ENCODE measurements at places on chromosomes 7 and 10.

DNA sequence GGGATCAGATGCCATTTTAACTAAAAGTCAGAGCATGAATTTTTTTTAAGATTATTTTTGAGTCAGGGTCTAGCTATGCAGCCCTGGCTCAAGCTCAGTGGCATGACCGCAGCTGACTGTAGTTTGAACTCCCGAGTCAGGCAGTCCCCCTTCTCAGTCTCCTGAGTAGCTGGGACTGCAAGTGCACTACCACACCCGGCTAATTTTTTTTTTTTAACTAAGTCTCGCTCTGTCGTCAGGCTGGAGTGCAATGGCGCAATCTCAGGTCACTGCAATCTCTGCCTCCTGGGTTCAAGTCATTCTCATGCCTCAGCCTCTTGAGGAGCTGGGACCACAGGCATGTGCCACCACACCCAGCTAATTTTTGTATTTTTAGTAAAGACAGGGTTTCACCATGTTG is 7.8 kb downstream of the TAS2R41 start:
- no peak for DNase-seq

GRCh38 chr7:152522571-152523067 is 86.8 kb upstream of the KMT2C start:
- peak; percentile 16 for DNase-seq

DNA sequence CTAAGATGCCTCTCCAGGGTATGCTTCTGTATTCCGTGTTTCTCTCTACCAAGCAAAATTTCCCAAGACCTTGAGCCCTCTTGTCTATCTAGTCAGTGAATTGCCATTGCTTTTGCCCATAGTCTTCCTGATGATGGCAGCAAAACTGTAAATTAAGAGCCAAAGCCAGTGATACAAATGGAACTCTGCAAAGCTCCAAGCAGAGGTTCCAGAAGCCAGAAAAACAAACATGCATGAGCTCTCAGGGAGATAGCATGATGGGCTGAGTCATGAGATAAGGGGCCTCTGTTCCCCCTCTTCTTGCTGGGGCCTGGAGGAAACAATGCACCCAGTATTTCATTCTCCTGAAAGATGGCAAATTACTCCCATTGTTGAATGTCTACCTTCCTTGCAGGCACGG is 24.7 kb downstream of the LSMEM1 start:
- DNase-seq: no peak

DNA sequence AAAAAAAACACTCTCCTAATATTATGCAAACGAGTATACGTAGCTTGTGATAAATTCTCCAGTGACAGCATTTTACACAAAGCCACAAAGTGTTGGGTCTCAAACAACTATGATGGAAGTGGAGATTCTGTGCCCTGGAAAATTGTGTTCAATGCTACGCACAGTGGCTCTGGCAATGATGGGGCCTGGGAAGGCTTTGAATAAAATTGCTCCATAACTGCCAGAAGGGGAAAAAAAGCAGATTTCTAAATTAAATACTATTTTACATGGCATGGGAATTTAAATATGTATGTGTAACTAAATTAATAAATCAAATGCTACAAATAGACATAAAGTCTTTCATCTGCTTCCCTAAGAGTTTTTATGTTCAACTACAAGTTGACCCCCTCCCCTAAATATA is 306.7 kb downstream of the GRID1 start:
- no peak for DNase-seq

DNA sequence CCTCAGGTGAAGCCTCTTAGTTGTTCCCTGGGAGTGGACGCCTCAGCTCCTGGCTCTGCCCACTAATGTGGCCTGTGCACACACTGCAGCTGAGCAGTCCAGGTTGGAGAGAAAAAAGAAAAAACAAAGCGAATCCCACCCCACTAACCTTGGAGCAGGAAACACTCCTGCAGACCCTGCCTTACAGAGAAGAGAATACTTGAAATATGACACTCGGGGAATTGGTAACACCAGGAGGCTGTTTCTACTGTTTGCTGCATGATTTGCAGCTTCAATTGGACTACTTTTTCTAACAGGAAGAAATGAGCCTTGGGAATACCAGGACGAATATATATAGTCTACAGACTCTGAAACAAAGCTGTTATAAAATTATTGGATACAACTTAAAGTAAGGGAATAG is 22.2 kb downstream of the CDHR3 start:
- DNase-seq: no peak

DNA sequence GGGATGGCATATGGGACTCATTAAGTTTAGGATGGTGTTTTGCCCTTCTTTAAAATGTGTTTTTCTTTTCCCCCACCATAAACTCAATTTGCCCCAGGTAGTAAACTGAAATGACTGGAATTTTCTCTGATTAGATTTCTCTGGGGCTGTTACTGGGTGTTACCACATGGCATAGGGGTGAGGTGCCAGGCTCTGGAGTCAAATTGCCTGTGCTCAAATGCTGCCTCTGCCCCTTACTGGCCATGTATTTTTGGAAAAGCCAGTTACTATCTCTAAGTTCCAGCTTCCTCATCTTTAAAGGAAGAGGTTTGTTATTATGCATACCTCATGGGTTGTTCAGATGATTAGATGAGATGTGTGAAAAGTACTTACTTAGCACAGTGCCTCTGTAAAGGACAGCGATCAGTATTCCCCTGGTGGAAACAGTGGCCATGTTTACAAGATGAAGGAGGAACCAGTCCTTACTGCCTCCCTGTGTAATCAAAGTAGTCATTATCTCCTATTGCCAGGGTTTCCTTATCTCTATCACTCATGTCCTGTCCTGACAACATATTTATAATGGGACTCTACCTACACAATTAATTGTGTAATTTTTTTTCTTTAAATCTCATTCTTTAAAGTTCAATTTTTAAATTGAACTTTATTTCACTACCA is 352.0 kb downstream of the KCNMA1 start:
- no peak for DNase-seq

DNA sequence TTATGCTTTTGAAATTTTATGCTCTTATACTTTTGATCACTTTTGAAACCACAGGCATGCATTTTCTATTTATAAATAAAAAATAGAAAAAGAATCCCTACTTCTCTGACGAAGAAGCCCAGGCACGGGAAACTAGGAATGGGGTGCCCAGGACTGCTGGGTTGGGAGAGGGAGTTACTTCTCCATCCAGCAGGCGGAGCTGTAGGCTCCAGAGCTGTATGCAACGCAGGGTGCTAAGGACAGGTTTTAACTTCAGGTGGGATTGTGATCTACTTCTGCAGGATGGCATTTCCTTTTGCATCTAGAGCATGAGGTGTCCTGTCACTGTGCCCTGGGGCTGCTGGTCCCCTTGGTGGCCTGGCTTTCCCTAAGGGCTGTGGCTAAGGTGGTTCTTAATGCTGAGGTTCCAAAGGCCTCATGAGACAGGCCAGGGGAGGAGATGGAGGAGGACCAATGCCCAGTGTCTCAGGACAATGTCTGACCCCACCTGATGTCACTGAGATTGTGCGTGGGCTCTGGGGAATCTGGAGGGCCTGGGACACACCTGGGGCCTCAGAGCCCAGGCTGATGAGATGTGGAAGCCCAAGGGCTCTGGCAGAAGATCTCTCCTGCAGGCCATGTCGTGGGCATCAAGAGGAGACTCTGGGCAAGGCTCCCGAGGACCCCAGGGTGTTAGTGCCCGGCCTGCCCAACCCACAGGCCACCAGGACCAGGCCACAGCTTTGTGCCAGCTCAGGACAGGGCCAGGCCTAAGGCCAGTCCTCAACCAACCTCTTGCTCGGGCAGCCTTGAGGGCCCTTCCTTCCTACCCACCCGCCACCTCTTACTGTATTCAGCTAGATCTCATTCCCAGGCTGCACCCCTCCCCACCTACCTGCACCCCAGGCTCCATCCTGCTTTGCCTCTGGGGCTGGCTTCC is 507 bp downstream of the CCDC201 start:
- no peak for DNase-seq

GRCh38 chr10:4939224-4940072 is 23.8 kb upstream of the AKR1C1 start:
- DNase-seq: no peak
